ENCODE measurements at places on chromosomes 12 and 14.

DNA sequence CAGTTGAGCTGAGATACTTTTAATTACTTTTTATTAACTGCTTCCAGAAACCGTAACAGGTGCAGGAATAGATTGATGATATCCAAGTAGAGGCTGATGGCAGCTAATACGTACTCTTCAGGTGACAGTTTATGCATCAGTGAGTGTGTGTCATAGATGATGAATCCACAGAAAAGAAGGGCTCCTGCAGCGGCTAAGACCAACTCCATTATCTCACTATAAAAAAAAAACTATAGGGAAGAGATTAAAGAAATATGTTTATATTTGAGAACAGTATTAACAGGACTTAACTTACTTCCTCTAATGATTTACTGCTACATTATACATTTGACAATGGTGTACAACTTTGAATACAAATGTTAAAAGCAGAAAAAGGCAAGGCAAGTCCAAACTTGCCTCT is 7.4 kb upstream of the LLPH start:
- DNase-seq, result no peak

DNA sequence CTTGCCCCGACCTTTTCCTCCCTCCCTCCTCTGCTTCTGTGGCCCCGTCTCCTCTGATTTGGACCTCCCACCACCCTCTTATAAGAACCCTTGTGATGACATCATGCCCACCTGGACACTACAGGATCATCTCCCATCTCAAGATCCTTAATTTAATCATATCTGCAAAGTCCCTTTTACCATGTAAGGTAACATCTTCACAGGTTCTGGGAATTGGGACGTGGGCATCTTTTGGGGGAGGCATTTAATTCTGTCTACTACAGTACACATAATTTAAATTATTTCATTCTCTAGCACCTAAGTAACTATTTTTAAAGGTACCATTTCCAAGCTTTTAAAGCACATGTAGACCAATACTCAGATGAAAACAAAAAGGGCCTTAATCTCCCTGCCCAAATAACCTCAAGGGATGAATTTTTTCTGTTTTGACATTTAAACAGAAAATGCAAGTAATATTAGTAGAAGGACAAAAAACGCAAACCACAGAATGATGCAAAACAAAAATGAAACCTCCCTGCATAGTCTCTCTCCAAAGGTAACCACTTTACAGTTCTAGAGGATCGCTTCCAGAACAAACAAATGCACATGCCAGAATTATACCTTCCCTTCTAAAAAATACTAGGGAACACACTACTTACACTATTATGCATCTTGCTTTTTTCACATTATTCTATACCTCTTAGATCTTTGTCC is 222.1 kb downstream of the AACS start:
- DNase-seq, result no peak

DNA sequence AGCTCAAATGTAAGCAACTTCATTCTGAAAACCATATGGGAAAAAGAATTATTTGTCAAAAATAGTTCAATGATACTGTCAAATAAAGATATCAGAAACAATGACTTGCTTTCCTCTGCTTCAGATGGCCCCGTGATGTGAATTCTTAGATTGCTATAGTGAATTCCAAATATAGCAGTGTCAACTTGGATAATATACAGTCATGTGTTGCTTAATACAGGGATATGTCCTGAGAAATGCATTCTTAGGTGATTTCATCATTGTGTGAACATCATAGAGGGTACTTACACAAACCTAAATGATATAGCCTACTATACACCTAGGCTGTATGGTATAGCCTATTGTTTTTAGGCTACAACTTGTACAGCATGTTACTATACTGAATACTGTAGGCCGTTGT is 108.7 kb upstream of the MIS18BP1 start:
- no peak for DNase-seq

GRCh38 chr12:76250256-76250655 is 98.0 kb downstream of the BBS10 start:
- no peak for DNase-seq

DNA sequence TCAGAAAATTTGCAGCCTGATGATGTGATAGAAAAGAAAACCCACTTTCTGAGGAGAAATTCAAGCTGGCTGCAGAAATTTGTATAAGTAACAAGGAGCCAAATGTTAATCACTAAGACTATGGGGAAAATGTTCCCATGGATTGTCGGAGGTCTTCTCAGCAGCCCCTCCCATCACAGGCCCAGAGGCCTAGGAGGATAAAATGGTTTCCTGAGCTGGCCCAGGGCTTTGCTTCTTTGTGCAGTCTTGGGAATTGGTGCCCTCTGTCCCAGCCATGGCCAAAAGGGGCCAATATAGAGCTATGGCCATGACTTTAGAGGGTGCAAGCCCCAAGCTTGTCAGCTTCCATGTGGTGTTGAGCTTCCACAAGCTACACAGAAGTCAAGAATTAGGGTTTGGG is 335.9 kb downstream of the ATP23 start:
- DNase-seq, result no peak

DNA sequence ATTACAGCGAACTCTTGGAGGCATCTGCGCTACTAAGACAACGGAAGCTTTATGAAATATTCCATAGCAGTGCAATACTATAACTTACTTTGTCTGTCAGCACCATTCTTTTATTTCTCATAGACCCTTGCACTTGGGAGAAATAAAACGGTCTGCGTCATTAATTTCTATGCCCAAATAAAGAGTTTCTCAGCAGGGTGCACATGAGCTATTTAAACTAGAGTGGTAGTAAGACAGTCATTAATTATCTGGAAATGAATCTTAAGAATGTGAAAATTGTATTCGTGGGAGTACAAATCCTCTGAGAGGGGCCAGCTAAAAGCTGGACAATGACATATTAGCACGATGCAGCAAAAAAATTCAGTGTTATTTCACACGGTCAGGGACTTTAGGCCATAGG is 903.4 kb upstream of the FOXG1 start:
- DNase-seq, result no peak

GRCh38 chr12:24730489-24730896 is 218.4 kb downstream of the BCAT1 start:
- DNase-seq, result no peak

DNA sequence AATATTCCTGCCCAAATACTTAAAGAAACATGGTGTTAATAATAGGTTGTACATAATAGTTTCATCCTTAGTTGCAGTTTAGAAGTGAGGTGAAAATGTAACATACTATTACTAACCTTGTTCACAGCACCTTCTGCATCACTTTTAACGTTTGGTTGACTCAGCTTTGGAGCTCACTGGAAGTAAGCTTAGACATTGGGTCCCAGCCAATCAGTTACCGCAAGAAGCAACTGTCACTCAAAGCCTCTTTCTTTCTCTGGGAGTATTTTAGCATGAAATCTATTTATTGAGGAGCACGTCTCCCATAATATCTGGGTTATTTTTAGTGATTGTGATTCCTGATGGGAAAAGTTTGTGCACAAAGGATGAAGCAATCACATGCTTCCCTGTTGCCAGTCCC is 472.6 kb downstream of the SNAPC1 start:
- no peak for DNase-seq

DNA sequence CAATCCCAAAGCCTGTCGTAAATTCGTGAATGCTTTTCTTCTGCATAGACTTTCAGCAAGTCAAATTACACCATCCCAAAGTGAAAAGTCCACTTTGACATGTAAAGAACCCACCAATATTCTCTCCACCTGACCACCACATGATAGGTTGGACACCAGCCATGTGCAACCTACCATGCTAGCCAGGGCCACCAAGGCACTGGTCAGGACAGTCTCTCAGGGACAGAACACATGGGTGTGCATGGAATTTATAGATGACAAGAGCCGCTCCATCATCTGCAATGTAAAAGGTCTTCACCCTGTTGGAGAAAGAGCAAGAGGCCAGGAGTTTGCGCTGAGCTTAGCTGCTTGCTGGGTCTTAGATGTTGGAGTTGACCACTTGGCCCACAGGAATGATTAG is 5.4 kb upstream of the KRT76 start:
- no peak for DNase-seq

GRCh38 chr14:74765721-74766120 is 2.6 kb downstream of the YLPM1 start:
- DNase-seq, result no peak

DNA sequence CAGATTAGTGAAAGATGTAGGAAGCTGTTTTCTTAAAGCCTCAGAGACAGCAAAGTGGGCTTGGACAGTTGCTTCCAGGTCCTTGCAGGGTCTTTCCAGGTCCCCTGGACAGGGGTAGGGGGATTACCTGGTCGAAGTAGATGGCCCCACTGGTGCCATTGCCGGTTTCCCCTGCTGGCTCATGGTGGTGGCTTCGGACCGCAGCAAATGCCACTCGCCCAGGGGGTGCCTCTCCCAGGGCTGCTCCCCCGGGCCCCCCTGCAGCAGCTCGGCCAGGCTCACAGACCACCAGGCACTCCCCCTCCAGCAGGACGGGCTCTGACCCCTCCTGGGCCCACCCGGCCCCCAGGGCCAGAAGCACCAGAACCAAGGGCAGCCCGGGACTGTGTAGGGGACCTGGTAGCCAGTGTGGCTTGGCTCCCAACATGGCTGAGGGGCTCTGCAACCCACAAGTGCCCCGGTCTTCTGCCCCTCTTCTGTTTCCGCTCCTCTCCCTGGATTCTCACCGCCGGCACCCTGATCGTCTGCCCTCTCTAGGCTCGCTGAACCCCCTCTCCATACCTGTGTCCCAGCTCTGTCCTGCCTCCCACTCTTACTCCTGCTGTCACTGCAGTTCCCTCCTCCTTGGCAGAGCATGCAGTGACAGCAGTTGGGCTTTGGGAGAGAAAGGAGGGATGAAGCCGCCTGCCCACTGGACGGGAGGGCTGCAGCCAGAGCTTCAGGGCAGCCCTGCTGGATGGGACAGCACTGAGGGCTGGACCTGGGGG is 657 bp downstream of the CBLN3 start:
- DNase-seq, result no peak

DNA sequence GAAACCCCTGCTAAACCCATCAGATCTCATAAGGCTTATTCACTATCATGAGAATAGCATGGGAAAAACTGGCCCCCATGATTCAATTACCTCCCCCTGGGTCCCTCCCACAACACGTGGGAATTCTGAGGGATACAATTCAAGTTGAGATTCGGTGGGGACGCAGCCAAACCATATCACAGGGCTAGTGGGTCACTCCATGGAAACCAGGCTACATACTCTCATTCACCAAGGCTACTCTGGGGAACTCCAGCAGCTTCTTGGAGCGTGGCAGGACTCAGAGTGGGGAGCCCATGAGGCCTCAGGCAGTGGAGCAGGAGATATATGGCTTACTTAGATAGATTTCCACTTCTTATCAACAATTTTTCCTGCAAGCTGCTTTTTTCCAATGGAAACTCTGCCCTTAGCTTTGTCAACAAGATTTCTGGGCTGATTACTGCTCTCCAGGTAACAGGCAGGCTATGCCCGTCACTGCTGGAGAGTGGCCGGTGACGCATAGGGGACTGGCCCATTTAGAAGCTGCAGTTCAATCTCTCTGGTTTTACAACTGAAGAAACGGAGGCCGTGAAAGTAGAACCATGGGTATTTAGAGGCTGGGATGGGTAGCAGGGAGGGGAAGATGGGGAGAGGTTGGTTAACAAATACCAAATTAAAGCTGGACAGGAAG is 16.5 kb downstream of the VDR start:
- no peak for DNase-seq

- DNase-seq, result no peak
Measured at GRCh38 chr12:64236549-64236948, 14.5 kb upstream of the KICS2 start.

- peak; percentile 86 for DNase-seq
Measured at GRCh38 chr12:53046655-53047220, 3.1 kb upstream of the TNS2 start.

DNA sequence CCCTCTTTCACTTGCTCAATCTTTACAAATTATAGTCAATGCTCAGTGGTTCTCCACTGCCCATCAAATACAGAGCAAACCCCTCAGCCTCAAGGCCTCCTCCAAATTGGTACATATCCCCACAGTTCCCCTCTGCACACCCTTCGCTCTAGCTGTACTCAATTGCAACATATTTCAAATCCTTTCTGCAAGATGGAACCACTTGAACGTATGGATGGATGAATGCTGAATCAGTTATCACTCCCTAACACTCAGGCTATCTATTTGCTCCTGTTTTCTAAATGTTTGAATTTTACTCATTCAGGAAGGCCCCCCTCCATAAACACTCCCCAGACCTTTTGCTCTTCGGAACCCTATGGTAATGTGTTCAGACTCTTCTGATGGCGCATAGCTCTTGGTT is 24.5 kb downstream of the ATG14 start:
- DNase-seq, result no peak

DNA sequence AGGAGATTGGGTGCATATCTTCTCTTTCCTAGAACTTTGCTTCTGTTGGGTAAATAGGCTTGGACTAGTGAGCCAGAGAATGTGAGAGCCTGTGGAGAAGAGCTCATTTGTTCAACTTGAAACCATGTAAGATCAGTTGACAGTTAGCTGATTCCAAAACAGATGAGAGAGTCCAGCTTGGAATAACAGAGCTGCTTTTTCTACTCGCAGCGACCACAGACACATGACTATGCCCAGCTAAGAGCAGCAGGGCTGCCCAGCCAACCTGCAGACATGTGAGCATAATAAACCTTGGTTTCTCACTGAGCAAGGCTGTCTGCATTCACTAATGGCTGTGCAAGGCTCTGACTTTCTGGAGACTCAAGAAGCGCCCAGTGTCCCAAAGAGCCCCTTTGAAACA is 209.2 kb downstream of the C12orf75 start:
- no peak for DNase-seq

DNA sequence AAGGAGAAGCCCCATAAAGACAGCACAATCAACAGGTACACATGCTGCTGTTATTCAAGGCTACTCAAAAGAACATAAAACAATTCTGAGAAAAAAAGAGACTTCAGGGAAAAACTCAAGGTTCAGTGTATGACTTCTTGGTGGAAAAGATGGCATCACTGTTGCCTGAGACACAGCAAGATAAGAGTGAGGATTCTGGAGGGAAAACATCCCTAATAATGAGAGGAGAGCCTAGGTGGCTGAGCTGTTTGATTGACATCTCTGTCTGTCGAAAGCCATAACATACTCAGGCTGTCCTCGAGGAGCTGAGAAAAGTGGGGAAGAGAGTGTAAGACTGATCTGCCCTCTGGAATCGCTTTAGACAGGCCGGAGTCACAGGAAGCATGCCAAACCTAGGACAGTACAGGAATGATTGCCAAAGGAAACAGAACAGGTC is 193.4 kb upstream of the AMIGO2 start:
- DNase-seq, result no peak

DNA sequence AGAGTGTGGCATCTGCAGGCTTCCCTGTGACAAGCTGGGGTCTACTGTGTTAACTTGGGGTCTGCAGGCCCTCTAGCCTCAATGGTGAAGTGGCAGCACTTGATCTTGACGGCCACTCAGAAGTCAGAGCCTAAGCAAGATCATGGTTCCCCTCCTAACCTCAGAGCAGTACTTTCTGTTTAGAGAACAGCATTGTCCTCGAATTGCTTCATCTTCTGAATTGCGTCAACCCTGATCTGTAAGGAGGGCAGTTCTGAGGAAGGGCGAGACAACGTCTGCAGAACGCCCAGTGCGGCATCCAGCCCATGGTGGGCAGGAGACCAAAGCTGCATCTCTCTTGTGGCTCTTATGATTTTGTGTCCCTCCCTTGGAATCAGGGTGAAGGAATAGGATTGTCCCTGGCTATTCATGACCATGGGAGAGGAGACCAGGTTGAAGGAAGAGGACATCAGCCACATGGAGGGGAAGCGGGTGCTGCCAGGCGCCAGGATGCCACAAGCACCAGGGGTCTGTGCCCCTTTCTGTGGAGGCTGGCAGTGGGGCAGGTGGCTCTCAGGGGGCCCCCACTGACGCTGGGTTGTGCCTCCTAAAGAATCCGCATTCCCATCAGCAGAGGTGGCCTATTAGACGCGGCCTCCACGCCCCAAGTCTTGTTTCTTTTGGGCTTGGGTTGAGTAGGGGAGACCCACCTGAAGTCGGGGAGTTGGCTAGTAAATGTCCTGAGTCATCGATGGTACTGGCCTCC is 2.2 kb downstream of the SERPINA9 start:
- DNase-seq, result no peak

All from substantia nigra (tissue), 51 donors.